ENCODE measurements at places on chromosomes 6 and 20.

- no peak for DNase-seq
Observed at GRCh38 chr6:56765494-56765893, 122.8 kb upstream of the DST start.

- no peak for DNase-seq
Observed at GRCh38 chr20:17456279-17456678, 74.9 kb downstream of the BFSP1 start.

- DNase-seq: no peak
Observed at GRCh38 chr6:46338131-46338530, 153.1 kb downstream of the RCAN2 start.

DNA sequence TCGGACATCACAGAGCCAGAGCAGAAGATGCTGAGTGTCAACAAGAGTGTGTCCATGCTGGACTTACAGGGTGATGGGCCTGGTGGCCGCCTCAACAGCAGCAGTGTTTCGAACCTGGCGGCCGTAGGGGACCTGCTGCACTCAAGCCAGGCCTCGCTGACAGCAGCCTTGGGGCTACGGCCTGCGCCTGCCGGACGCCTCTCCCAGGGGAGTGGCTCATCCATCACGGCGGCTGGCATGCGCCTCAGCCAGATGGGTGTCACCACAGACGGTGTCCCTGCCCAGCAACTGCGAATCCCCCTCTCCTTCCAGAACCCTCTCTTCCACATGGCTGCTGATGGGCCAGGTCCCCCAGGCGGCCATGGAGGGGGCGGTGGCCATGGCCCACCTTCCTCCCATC lies 11.4 kb upstream of the ZBTB9 start:
- no peak for DNase-seq

GRCh38 chr6:169029861-169030260 lies 223.8 kb downstream of the THBS2 start:
- DNase-seq: no peak

- DNase-seq: no peak
Observed at GRCh38 chr6:132320007-132320406, 81.3 kb downstream of the MOXD1 start.

- no peak for DNase-seq
Observed at GRCh38 chr20:23039885-23040508, 4.9 kb downstream of the SSTR4 start.

Data from NCI-H345 (cell line).